H7 (cell line): ENCODE measurements at places on chromosomes 3 and 15.

DNA sequence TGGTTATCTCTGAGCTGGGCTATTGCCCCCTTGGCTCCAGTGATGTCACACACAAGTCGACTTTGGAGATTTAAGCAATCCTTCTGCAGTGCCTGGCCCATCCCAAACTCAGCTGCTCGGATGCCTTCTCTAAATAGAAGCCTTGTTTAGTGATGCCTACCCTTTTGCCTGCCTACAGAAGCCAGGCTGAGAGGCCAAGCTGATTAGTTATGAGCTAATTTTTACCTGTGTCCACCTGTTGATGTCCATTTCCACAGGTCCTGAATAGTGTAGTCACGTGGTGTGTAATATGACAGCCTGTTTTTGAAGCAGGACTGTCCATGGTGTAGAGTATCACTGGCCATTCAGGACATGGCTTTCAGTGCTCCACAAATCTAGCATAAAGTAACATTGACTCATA, 45.5 kb downstream of the SSUH2 start:
- DNase-seq, result no peak

GRCh38 chr3:63864965-63865327, 1.3 kb downstream of the ATXN7 start:
- no peak for DNase-seq

GRCh38 chr15:92430069-92430440, 36.4 kb downstream of the ST8SIA2 start:
- no peak for DNase-seq

- no peak for DNase-seq
Measured at GRCh38 chr3:5004319-5005152, 25.3 kb downstream of the BHLHE40 start.

DNA sequence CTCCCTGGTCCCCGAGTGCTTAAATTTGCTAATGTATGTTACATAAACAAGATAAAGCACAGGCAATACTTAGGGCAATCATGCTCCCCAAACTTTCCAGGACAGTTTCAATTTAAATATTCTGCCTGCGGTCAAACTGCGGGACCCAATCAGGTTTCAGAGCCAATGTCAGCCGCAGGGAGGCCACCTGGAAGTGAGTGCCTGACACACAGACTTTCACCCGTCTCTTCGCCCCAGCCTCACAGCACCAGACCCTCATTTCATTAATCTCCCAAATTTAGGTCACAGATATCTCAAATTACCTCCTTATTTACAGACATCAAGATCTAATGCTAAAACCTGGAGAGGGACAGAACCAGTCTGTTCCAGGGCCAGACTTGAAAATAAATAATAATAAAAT, 107.2 kb upstream of the ALDH1A3 start:
- peak; percentile 65 for DNase-seq

GRCh38 chr3:78277220-78277619, 1237.3 kb downstream of the ROBO2 start:
- no peak for DNase-seq

GRCh38 chr3:69290006-69290405, 95.9 kb downstream of the FRMD4B start:
- DNase-seq, result no peak

GRCh38 chr3:135629701-135630408, 335.7 kb upstream of the PPP2R3A start:
- no peak for DNase-seq

GRCh38 chr15:78193731-78194567, 40.4 kb downstream of the ACSBG1 start:
- peak; percentile 36 for DNase-seq

DNA sequence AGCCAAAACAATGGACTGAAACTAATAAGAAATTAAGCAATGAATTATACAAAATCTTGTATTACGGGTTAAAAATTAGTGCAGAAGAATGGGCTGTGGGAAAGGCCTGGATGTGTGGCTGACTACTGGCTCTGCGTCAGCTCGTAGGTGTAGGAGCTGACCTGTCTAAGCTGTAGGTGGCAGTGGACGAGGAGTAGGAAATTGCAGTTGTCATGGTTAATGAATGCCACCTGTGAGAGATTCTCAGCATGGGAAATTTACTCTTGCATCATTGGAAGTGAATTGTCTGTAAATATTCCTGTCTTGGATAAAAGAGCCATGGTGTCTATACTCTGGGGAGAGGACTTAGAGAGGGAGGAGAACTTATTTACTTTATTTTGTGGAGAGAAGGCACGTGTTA, 23.4 kb downstream of the CHRNA7 start:
- DNase-seq, result peak; percentile 24

- no peak for DNase-seq
Measured at GRCh38 chr15:31347067-31347975, 20.7 kb downstream of the KLF13 start.

- no peak for DNase-seq
Measured at GRCh38 chr15:36130641-36131310, 448.6 kb upstream of the CDIN1 start.

DNA sequence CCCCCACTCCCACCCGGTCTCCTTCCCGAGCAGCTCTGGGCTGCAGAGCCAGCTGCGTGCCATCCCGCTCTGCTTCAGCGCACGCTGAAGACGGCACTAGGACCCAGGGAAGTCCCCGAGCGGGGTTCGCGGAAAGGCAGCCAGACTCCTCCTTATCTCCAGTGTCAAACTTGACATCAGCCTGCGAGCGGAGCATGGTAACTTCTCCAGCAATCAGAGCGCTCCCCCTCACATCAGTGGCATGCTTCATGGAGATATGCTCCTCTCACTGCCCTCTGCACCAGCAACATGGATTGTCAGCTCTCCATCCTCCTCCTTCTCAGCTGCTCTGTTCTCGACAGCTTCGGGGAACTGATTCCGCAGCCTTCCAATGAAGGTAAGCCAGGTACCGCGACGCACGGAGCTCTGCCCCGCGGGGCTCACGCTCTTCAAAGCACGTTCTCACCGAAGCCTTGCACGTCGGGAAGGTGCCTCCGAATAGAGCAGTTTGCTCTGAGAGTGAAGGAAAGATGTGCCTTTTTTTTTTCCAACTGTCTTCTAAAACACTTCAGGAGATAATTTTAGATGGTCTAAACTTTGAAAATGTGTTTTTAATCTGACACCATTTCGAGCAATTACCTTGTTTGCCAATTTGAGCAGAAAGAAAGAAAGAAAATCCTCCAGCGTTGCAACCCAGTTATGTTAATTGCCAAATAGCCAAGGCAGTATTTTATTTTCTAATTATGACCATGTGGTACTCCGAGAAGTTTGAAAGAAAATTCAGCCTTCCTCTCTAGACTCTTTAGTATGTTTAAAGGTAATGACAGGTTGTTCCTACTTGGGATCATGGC, at the start of gene EPHA3:
EPHA3 (plus strand) TSS at position 161 of the 830 bp plus-strand sequence; CDS start at position 289, 128 bp downstream.
- DNase-seq, result peak; percentile 71

DNA sequence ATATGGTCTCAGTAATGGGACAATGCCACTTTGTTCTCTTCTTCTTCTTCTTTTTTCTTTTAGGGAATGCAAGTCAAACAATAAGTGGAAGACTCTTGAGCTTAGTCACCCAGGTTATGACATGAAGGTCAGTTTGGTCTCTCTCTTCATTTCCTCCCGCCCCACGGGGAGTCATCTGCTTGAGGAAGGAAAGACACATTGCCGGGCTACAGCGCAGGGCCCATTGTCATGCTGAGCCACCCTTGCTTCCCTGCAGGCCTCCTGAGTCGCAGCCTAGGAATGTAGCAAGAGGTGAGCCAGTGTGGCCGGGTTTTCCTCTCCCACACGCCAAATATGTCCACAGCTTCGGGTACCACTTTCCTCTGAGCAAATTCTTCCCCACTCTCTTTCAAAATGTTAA, 47.6 kb downstream of the RAP2B start:
- DNase-seq, result peak; percentile 59

- no peak for DNase-seq
Measured at GRCh38 chr15:38145651-38146111, 107.0 kb upstream of the SPRED1 start.

DNA sequence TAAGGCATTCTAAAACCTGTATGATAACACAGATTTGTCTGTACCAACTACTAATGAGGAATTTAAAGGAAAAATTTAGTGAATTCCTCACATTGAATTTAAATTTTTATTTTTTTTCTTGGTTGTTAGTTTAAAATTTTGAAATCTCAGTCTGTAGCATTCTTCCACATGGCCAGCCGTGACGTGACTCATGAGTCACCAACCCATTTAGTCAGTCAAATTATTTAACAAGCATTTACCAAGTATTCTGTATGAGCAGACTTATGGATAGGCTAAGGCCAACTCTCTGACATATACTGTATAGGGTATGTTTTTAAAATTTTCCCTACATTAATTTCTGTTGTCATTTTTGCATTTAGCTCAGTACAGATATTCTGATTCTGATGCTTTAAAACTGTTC, 112.9 kb downstream of the CNTN4 start:
- no peak for DNase-seq

DNA sequence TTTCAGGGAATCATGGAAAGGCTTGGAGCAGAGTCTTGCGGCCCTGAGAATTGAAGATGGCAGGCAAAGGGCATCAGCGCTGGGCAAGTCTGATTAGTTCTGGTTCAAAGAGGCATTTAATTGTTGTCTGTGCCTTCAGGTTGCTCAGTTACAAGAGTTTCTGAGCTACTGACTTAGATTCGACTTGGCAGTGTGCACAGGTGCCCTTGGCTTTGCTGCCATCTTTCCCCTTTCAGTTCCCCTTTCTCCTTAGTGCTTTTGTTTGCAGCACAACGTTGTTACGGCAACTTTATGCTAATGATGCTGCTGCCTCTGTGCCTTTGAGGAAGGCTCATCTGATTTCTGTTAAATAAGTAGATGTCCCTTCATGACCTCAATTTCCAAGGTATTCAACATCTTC, 12.5 kb downstream of the P2RY14 start:
- DNase-seq, result no peak

GRCh38 chr3:196440041-196440537, 7.9 kb upstream of the UBXN7 start:
- no peak for DNase-seq

DNA sequence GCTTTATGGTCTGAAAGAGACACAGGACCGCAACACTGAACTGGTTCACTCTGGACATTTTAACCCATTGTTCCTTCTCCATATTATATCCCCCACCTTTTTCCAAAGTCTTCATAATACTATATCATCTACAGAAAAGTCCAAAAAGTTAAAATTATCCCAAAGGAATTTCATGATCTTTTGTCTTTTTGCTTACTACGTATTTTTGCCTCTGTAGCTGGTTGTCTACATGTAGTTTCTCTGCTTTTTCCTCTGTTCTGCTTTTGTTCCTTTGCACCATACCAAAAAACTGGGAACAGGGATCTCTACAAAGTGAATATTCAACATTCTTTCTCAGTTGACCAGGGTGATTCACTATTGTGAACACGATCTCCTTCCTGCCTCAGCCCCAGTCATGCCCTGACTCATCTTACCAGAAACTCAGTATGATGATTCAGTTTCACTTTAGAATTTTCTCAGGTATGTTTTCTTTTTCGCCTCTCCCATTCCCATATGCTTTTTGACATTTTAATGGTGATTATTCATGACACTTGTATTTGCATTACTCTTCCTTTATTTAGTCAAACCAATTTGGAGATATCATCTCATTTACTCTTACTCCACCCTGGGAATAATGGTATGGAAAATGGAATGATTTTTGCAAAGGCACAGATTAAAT, 14.5 kb downstream of the EMC4 start:
- no peak for DNase-seq

- DNase-seq, result no peak
Measured at GRCh38 chr3:23219117-23219516, 16.0 kb downstream of the UBE2E2 start.

DNA sequence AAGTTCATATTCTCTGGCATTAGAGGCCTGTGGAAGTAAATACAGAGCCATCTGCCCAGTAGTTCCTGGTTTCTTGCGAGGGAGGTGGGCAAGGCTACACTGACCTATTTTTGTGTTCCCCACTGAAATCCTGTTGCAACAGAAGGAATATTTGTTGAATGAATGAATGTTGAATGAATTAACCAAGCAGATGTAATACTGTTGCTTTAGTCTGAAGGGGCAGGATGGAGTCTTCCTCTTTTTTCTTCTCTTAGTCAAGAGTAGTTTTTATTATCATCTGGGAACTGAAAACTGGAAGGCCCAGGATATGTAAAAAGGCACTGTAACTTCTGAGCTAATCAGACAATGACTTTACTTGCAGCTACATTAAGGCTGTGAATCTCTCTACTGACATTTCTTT, 17.1 kb downstream of the BLOC1S6 start:
- no peak for DNase-seq

GRCh38 chr3:172648747-172649146, 62.1 kb downstream of the NCEH1 start:
- no peak for DNase-seq

DNA sequence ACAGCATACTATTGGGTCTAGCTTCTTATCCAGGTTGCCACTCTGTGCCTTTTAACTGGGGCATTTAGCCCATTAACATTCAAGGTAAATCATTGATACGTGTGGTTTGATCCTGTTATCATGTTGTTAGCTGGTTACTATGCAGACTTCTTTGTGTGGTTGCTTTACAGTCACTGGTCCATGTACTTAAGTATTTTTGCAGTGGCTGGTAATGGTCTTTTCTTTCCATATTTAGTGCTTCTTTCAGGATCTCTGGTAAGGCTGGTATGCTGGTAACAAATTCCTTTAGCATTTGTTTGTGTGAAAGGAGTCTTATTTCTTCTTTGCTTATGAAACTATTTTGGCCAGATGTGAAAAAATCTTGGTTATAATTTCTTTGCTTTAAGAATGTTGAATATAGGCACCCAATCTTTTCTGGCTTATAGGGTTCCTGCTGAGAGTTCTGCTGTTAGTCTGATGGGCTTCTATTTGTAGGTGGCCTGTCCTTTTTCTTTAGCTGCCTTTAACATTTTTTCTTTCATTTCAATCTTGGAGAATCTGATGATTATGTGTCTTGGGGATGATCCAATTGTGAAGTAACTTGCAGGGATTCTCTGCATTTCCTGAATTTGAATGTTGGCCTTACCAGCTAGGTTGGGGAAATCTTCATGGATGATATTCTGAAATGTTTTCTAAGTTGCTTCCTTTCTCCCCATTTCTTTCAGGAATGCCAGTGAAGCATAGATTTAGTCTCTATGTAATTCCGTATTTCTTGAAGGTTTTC, 39.3 kb downstream of the CCR1 start:
- no peak for DNase-seq

DNA sequence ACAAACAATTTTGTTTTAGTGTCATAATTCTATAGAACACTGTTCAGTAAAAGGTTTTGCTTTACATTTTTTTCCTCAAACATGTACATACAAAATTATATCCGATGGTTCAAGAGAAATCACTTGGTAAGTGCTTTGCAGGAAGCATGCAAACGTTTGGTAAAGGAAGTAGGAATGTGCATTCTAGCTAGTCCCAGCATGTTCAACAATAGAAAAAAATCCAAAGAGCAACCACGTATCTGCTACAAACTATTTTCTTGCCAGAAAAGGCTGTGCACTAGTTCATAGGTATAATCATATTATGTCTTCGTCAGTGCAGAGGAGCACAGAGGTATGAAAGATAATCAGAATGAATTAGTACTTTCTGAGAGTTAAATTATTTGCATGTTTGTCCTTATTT, 58.0 kb downstream of the GPR160 start:
- DNase-seq, result no peak

GRCh38 chr3:128585189-128585588, 65.4 kb downstream of the RPN1 start:
- no peak for DNase-seq
